NCI-H524 treated with DMSO at 0.1 percent for 48 hours (cell line): ENCODE measurements at places on chromosomes 5 and 9.

DNA sequence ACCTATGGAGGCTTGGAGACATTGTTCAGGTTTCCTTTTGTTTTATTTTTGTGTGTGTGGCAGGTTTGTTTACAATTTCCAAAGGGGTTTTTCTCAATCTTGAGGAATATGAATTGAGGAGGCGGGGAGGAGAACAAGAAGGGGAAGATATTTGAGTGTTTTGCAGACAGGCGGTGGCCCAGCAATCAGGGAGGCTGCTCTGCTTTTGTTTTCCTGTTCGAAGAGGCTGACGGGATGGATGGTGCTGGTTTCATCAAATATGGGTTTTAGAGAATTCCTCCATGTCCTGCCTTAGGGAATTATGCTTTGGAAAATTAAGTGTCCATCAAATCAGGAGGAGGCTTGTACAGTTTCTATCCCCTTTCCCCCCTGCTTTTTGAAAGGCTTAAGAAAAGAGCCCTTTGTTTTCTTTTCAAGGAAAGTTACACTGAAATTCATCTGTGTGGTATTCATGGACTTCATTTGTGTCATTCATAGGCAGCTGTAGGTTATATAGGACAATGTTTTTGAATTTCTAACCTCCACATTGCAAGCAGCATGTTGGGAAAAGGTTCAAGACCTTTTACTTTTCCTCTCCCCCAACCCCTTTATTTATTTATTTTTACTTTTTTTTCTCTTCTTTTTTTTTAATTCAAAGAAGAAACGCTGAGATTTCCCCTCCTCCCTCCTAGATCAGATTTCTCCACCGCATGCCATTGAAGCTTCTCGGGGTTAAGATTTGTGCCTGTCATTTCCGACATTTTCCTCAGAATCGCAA, 107.4 kb downstream of the ZNF462 start:
- DNase-seq: no peak

- DNase-seq: peak; percentile 98
Measured at GRCh38 chr5:71873191-71873591, 154.1 kb downstream of the CARTPT start.

DNA sequence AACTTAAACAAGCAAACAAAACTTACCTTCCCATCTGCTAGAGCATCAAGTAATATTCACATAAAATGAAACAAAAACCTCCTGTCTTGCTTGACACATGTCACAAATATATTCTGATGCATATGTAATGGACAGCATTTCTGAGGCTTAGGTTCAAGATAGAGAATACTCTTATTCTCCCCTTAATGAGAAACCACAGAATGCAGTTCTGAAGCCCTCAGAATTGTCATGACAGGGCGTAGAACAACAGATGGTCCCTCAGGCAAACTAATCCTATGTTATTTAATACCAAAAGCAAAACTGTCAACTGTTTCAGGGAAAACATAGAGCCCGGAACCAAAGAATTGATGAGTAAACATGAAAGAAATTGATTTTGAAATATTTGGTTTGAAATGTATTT, 229.9 kb upstream of the RIOK2 start:
- DNase-seq: peak; percentile 80

DNA sequence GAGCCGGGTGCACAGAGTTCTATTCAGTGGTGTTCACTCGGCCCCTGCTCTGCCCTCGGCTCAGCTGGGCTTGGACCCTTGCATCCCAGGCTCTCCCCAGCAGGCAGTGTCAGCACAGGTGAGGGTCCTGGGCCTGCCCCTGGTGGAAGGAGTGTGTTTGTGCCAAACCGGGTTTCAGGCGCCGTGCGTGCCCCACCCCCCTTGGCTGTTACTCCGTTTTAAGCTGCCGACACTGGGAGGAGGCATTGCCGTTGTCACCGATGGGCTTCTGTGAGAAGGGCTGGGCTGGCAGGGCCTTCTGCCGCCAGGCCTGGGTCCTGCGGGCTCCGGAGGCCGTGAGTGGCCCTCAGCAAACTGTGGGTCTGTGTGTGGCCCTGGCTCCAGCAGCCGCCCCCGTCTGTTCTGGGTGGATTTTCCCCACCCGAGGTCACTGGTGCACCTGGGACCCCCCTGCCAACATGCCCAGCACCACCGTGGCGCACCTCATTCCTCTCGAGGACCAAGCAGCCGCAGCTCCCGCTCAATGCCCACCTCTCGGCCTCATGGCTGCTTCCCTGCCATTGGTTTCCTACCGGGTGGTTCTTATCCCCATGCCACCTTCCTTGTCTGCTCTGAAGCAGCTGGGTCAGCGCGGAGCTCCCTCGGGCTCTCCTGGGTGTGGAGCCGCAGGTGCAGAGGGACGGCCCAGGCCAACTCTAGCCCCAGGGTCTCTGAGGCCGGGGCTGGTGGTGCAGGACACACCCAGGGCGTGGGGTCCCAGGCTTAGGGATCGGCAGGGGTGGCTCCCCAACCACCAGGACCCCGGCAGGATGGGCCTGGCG, 44.3 kb upstream of the EXOC3 start:
- DNase-seq: no peak

DNA sequence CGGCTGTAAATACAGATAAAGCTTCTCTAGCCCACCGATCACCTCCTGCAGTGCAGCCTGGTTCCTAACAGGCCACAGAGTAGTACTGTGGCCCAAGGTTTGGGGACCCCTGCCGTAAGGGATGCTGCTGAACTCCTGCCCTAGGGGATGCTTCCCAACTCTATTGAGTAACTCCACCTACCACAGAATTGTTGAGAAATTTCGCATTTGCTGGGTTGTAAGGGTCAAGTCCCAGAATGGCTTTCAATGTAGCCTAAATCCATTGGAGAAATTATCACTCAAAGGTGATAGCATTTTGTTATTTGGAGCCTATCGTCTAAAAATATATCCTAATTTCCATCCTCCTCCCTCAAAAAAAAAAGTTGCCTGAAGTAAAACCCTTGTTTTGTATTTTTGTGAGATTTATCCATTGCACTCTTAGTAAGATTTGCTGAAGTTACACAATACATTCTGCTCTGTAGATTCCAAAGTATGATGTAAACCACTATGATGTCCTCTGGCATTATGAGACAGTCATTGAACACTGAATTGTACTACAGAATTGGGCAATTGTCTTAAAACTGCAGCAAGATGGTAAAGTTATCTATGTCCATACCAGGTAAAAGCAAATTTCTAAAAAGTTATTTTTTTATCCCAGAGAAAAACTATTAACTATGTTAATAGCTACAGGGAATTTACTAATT, 14.0 kb downstream of the ACTBL2 start:
- DNase-seq: no peak

DNA sequence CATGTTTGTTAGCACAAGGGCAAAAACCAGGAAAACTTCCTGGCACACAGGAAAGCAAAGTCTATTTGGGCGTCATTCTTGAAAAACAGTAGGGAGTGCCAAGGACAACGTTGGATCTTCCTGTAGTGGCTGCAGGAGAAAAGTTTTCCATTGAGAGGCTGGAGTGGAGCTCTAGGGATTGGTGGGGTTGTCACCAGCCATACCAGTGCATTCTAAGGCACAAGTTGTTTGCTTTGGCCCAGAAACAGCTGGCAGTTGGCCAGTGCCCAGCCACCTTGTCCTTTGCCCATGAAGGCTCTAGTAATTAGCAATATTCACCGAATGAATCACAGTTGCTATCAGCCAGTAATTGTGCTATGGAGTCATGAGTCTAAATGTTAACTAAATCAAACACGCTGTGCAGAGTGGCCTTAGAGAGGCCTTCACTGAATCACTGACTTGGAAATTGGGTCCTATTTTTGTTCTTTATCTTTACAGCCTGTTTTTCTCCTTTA, 26.4 kb downstream of the TNFSF15 start:
- no peak for DNase-seq

DNA sequence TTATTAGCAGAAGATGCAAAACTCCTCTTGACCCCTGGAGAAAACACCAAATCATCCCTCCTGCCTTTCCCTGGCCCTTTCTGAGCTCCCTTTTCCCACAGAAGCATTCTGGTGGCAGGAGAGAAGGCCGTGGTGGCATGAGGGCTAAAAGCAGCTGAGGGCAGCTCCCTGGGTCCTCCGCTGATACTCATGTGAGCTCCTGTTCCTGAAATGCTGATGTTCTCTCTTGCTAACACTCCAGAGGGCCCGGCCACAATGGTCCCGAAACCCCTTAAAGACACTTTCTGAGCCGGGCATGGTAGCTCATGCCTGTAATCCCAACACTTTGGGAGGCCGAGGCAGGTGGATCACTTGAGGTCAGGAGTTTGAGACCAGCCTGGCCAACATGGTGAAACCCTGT, 183.1 kb downstream of the HSPA4 start:
- DNase-seq: no peak

GRCh38 chr9:8904771-8905515, 1105.4 kb upstream of the DMAC1 start:
- no peak for DNase-seq

DNA sequence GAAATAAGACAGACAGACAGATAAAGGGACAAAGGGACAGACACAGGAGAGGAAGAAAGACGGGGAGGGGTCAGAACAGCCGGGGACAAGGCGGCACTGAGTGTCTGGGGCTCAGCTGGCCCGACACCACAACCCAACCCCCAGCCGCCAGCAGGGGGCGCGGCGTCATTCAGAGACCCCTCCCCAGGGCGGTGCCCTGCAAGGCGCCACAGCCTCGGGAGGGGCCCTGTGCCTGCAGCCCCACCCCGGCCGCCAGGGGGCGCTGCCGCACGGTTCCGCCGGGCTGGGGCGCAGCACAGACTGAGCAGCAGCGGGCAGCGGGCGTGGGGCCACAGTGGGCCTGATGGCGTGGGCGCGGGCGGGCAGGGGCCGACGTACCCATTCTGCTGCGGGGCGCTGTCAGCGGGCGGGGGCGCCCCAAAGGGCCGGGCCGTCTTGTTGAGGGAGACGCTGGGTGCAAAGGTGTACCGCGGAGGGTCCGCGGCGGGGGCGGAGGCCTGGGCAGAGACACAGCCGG, 5.9 kb downstream of the PDLIM7 start:
- no peak for DNase-seq

- DNase-seq: no peak
Measured at GRCh38 chr9:98805506-98806272, 1.8 kb upstream of the GALNT12 start.

DNA sequence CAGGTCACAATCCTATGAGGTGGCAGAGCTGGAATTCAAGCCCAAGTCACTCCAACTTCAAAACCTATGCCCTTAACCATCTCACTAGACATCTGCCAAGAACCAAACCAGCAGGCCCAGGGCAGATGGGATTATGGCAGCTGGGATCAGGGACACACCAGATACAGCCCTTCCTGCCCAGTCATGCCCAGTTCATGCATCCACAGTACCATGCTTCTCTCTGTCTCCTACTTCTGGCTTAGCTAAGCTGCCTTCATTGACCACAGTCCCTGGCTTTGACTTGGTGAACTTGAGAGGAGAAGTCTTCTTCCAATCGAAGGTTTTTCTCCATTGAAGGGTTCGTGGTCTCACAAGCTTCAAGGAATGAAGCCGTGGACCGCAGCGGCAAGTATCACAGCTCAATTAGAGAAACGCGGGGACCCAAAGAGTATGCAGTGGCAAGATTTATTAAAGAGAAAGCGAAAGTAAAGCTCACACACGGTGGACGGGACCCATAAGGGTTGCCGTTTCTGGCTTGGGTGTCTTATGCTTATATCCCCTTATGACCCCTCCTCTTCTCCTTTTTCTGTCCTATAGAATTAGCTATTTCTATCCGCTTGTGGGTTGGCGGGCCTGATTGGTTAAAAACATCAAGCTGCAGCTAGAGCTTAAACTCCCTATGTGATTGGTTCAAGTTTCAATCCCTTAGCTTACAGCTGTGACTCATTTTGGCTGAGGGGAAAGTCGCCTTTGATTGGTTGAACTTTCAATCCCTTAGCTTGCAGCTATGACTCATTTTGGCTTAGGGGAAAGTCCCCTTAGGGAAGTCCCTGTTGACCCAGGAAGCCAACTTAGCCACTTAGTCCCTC, 101.2 kb downstream of the TRIM36 start:
- no peak for DNase-seq

- no peak for DNase-seq
Measured at GRCh38 chr9:77977210-77977611, 54.4 kb downstream of the GNAQ start.

DNA sequence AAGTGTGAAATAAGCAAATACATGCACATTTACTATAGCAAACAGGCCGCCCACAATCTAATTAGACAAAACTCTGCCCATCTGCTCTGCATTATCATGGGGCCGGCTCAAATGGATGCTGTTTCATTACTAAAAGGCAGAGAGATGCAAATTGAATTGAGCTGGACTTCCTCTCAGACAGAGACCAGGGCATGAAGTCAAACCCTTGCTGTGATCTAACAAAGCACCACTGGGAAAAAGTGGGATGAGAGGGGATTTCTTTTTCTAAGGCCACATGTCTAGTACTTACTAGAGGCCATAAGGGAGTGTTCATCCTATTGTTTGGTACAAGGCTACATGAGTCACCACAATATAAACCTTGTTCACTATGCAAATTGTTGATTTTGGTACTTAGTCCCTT, 614.7 kb downstream of the ISL1 start:
- peak; percentile 55 for DNase-seq

- no peak for DNase-seq
Measured at GRCh38 chr5:150631326-150631701, 9.1 kb upstream of the SYNPO start.
